ENCODE measurements at places on chromosomes 5 and 9.

- DNase-seq, result no peak
These were observed 92.6 kb downstream of the EFNA5 start for GRCh38 chr5:107578051-107578635.

DNA sequence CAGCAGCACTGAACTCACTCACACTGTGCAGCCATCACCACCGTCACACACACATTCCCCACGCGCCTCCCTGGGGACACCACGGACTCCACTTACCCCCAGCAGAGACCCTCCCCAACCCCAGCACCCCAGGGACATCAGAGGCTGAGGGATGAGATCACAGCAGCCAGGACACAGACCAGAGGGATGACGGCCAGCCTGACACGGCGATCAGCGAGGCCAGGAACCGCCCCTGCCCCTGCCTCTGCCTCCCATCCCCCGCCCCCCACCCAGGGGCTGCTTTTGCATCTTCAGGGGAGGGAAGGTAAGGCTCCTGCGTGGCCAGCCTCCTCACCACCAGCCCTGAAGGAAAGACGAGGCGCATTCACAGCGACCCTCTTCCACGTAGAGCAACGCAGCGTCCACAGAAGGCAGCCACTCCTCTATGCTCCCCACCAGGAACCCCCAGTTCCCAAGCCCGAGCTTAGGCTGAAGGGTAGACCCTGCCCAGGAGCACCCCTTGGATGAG is 104.5 kb downstream of the VAV2 start:
- DNase-seq, result no peak

DNA sequence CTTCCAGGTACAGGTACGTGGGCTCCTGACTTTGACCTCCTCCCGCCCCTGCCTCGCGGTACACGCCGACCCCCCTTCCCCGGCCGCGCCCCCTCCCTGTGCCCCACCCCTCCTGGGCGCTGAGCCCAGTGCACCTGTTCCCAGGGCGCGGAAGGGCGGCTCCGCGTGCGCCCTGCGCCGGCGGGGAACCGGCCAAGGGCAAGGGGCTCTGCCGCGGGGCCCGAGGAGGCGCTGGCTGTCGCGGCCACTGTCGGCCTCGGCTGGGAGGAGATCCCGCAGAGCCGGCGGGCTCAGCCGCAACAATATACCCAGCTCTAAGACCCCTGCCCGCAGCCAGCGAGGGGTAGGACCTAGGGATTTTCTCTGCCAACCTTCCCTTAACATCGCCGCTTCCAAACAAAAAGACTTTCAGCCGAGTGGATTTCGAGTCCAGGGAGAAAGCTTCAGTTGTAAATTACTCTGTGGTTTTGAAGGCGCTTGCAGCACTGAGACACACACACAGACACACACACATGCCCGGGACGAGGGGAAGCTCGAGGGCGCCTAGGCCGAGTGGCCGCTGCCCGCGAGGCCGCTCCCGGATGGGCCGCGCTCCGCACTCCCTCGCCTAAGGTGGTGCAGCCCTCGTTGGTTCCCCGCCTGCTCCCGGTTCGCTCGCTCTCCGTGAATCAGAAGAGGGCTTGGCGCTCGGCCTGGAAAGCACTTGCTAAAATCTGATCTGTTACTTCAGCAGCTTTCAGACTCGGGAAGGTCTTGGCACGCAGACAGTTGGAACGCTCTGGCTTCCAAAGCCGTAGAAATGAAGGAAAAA is 1.2 kb downstream of the FGF18 start:
- no peak for DNase-seq

GRCh38 chr5:36305571-36306326 is 4.0 kb upstream of the RANBP3L start:
- DNase-seq, result no peak

- no peak for DNase-seq
These were observed 81.3 kb upstream of the ERCC6L2 start for GRCh38 chr9:95793924-95794828.

- DNase-seq, result no peak
These were observed 206.2 kb upstream of the EFNA5 start for GRCh38 chr5:107876906-107877305.

DNA sequence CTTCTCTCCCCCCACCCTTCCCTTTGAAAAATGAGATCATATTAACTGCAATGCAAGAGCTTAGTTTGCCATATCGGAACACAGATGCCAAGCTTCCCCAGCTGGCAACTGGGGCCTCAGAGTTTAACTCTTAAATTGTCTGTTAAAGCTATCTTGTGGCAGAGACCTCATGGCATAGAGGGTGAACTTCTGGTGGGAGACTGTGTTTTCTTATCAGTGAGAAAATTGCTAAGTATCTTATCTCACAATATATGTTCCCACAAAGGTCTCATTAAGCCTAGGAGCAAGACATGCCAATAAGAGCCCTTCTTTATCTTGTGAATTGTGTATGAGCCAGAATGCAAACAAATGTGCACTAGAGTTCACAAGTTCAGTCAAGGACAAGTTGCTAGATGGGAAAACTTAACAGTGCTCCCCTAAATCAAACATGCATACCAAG is 12.3 kb downstream of the NFIB start:
- no peak for DNase-seq

- DNase-seq, result no peak
These were observed 12.9 kb downstream of the MINAR2 start for GRCh38 chr5:129760636-129761325.

GRCh38 chr9:96199006-96199405 is 103.0 kb downstream of the HSD17B3 start:
- no peak for DNase-seq

DNA sequence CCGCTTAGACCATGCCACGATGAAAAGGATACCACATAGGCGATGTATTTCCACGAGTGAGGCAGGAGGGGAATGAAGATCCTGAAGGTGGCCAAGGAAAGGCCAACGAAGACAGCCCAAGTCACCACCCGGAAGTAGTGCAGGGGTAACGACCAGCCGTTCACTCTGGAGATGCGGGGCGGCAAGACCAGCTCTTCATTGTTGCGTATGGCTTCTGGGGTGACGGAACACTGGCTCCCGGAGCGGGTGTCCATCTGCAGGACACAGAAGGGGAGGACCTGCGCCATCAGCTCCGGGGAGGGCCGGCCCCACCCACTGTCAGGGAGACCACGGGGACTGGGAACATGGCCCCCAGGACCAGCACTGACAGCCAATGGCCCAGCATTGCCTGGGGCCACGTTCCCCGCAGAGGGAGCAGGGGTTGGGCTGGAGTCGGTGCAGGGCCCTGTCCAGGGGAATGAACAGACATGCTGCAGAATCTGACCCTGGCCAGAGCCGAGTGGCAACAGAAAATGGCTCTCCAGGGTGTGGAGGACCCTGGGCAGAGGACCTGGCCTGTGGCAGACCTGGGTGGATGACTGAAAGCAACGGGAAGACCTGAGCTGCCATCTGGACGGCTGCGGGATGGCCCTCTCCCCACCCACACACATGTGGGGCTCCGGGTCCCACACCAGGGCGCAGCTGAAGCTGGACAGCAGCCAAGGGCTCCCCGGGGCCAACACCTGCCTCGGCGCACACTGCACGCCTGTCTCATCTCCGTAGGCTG is 17.7 kb downstream of the ZDHHC11B start:
- DNase-seq, result no peak

- DNase-seq, result no peak
These were observed 17.4 kb downstream of the LMNB1 start for GRCh38 chr5:126794157-126794828.
